Kidney (tissue), 22 donors: ENCODE measurements at places on chromosomes 7 and 10. TPM values are rescaled to one million over a fixed set of nuclear protein-coding genes. Genes with fewer than 3 reads are reported as not detected.

ITPRID1 gene
- not detected for total RNA-seq

DNA sequence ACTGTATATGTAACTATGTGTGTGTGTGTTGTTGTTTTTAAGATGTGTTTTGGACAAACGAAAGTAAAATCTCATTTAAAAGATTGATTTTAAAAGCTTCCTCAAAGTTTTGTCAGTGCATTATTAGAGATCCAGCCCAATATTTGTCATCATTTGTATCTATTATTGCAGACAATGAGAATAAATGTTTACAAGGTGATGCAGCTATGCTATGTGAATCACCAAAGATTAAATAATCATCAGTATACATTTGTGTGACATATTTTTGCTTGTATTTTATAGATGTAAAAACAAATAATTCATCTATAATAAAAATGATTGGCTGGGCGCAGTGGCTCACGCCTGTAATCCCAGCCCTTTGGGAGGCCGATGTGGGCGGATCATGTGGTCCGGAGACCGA is 35.3 kb upstream of the RTKN2 start:
- DNase-seq: no peak

FAM24B gene
- total RNA-seq: 3.8 TPM

DNA sequence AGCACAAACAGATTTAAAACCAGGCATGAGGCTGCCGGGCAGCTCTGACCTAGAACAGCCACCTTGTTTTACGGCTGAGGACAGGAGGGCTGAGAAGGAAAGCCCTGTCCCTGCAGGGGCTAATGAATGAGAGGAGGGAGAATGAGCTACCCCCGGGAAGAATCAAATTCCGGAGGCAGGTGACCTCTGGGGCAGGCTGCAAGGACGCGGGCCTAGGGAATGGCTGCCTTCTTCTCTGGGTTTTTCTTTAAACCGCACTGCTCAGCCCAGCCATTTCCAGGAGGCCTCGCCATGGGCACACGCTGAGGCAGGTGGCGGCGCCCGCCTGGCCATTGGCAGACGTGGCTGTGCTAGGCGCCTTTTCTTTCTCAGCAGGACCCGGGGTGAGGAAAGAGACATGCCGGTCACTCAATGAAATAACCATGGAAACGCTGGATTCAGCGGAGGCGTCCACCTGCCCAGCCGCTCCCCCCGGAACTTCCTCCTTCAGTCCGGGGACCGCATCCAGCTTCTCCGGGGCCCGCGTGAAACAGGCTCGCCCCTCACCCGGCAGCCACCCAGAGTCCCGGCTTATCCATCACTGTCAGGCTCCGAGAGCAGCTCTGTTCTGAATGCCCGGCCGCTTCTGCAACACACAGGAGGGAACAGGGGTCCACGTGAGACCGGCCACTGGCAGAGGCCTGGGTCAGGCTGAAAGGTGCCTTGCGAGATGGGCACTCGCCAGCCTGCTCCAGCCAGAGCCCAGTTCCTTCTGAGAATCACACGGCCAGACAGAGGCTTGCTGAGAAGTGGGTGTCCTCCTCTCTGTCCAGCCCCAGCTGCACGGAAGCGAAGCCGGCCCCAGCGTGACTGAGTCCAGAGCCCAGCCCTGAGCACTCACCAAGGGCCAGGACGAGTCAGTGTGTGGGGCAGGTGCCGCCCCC is 82.1 kb downstream of the PDGFA start:
- DNase-seq: no peak

DNA sequence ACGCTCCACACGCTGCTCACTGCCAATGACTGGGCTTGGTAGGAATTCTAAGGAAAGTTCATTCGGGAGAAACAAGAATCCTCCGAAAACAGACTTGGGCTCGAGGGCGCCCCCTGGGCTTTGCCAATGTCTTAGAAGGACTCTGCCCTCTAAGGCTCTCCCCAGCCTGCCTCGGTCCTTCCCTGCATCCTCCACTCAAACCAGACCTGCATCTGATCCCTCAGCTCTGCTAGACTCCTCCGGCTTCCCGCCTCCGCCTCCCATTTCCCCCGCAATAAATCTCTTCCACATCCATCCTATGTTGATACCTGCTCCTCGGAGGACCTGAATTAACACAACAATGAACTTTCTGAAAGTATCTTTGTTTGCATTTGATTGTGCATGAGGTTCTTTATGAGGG is 177.6 kb downstream of the PLPP4 start:
- DNase-seq: no peak

NUTM2E gene
- 0.16 TPM for total RNA-seq

EBF3 gene
- total RNA-seq: 0.98 TPM

DNA sequence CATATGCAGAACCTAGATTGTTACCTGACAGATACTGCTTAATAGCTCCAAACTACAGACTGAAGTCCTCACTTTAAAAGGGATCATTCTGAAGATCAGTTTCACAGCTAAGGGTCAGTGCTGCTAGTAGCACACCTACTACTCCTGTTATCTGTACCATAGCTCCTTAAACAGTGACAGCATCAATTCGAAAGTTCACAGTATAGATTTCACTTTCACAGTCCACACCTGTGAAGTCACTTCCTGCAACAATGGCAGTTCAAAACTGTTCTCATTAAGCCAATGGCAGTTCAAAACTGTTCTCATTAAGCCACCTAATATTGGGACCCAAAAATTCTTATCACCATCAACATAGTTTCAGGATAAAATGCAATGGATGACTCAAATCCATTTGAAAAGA is 10.7 kb upstream of the FHIP2A start:
- no peak for DNase-seq

ASCC1 gene
- total RNA-seq: 36.1 TPM

GRCh38 chr10:20955355-20955893 is 58.3 kb upstream of the NEBL start:
- DNase-seq: no peak

DNA sequence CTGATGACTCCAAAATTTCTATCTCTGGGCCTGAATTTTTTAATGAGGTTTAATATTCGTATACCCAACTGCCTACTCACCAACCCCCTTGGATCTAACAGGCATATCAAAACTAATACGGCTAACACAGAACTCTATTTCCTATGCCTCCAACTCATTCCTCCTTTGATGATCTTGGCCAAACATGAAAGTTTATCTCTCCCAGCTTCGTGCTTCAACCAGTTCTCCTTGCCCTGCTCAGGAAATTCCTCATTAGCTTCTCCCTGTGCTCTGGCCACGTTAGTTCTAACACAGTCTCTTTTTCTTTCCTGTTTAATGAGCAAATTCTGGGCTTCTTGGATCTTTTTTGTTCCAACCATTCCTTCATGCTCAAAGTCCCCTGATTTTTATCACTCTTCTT is 138.9 kb upstream of the PTN start:
- DNase-seq: no peak

GRCh38 chr10:95447685-95448084 is 113.5 kb downstream of the SORBS1 start:
- peak; percentile 80 for DNase-seq

SPDYE11 gene
- not detected for total RNA-seq

- peak; percentile 52 for DNase-seq
Measured at GRCh38 chr7:151166629-151167196, 781 bp downstream of the GBX1 start.

- peak; percentile 40 for DNase-seq
Measured at GRCh38 chr7:27178366-27178765, 4.2 kb upstream of the HOXA10 start.

GRCh38 chr7:30331338-30331737 is 46.9 kb downstream of the ZNRF2 start:
- DNase-seq: no peak

- no peak for DNase-seq
Measured at GRCh38 chr7:100342765-100343164, 15.2 kb upstream of the PILRB start.

DNA sequence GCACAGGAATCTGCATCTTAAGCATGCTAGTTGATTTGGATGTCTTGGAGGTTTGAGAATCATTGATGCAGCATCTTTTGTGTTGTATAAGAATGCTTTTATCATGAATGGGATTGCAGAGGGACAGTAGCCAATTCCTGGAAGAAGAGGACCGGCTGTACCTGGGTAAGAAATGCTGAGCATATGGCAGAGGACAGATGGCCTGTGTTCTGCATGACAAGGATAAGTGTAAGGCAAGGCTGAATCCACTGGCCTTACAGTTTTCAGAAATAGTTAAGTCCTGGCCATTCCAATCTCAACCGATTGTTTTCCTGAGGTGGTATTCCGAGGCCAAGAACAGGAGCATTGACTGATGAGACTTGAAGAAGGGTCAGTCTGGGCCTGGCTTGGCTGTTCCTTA is 24.4 kb upstream of the KBTBD2 start:
- DNase-seq: no peak

PRKG1 gene
- 14.8 TPM for total RNA-seq

DNA sequence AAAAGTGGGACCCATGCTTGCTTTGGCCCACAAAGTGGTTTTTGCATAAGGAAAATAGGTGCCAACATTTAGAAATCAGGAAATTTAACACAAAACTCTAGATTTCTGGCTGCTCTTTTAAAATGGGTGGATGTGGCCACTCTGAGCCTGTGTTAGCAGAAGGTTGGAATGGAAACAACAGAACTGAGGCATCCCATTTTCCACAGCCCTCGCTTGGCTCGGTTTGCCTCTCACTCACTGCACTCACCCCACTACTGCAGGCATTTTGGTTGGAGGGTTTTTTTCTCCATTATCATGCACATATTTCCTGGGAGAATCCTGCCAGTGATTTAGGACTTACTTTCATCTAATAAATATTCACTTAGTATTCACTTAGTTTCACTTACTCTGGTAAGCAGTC is 178.9 kb downstream of the BICC1 start:
- no peak for DNase-seq

NKX2-3 gene
- total RNA-seq: not detected

TNRC18 gene
- total RNA-seq: 125 TPM

DNA sequence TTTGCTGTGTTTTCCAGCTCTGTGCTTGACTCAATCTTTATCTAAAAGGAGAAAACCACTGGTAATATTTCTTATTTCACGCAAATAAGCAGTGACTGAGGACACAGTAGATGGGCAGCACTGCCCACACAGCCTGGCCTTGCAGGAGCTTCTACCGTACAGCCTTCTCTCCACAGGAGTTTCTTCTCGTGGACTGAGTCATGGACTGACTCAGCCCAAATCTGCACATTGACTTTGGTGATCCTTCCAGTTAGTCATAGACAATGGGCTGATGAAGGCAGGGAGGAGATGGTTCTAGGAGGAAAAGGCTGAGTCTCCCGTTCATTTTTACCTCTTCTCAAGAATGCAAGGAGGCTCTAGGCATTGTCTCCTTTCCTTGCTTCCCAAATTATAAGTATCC is 200.7 kb downstream of the RAPGEF5 start:
- no peak for DNase-seq

- no peak for DNase-seq
Measured at GRCh38 chr10:114307731-114308130, 68.7 kb downstream of the VWA2 start.

- peak; percentile 86 for DNase-seq
Measured at GRCh38 chr7:37208528-37208927, 240.1 kb downstream of the ELMO1 start.
